Caco-2 (cell line): ENCODE measurements at places on chromosomes 16 and 17.
A peak's percentile ranks its signal among the peaks of the same experiment; 100 is the strongest.

GRCh38 chr17:70622368-70623260 lies 453.3 kb downstream of the KCNJ2 start:
- H3K4me3 ChIP-seq: no peak overlapping the region
- no peak overlapping the region for H3K27ac ChIP-seq
- H3K27me3 ChIP-seq: no peaks in the 10 kb centered on the region
- no peaks in the 10 kb centered on the region for H3K36me3 ChIP-seq
- DNase-seq: peak; percentile 56

- no peak overlapping the region for H3K4me3 ChIP-seq
- no peak for DNase-seq
- no peak overlapping the region for H3K27ac ChIP-seq
- H3K27me3 ChIP-seq: no peaks in the 10 kb centered on the region
Measured at GRCh38 chr17:44417553-44417952, 28.1 kb upstream of the ITGA2B start.

DNA sequence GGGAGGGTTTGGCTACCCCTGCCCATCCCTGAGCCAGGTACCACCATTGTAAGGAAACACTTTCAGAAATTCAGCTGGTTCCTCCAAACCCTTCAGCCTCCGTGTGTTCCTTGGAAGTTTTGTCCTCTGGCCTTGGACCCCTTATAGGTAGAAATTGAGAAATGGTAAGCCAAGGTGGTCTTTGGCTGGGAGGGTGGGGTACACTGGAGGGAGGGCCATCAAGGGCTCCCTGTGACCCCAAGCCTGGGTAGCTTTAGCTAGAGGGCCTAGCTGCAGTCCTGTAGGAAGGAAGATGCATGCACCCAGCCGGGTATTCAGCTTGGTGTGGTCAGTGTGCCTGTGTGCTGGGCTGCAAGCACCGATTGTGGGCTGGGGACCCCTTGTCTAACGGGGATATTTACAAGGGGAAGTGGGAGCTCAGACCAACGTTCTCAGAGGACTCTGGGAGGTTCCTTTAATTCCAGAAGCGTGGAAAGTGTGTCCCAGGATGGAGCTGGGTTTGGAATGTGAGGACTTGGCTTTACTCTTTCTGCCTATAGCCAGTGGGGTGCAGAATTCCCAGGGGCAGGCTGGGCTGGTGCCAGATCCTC lies 6.8 kb downstream of the NAT9 start:
- DNase-seq: no peak
- H3K36me3 ChIP-seq: peaks cover 18% of the 10 kb centered on the region

GRCh38 chr17:13909901-13910519 lies 159.3 kb upstream of the COX10 start:
- no peaks in the 10 kb centered on the region for H3K36me3 ChIP-seq
- H3K4me1 ChIP-seq: no peaks in the 10 kb centered on the region
- DNase-seq: no peak
- no peak overlapping the region for H3K4me3 ChIP-seq
- no peaks in the 10 kb centered on the region for H3K27me3 ChIP-seq

DNA sequence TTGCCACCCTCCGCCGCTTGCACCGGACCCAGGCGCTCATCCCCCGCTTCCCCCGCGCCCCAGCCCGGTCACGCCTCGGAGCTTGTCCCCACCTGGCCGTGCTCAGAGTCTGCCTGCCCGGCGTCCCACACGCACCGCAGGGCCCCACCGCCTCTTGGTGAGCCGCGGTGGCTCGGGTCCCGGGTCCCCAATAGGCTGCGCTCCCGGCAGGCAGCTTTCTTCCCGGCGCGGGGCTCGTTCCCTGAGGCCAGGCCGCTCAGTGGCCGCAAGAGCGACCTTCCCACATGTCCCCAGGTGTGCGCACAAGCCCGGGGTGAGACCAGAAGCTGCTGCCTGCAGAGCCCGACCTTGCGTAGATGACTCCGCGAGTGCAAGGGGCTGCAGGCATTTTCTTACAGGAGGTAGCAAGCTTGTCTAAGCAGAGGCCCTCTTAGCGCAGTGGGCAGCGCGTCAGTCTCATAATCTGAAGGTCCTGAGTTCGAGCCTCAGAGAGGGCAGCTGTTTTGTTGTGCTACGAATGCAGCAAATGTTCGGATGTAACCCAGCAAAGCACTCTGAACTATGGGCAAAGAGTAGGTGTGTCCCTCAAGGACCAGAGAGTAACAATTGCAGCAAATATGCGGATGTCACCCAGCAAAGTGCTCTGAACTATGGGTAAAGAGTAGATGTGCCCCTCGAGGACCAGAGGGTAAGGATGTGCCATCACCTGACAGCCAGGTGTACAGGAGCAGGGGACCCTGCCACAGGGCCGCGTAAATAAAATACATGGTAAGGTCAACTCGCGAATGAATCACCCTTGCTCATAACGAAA lies 15.6 kb downstream of the TLE7 start:
- H3K4me3 ChIP-seq: no peak overlapping the region
- no peaks in the 10 kb centered on the region for H3K36me3 ChIP-seq
- H3K27me3 ChIP-seq: peaks cover 1% of the 10 kb centered on the region
- H3K4me1 ChIP-seq: no peaks in the 10 kb centered on the region

GRCh38 chr17:40485851-40486521 lies 15.4 kb downstream of the TNS4 start:
- peaks cover 10% of the 10 kb centered on the region; the same call in 1 of the 2 replicates for H3K4me1 ChIP-seq
- H3K4me3 ChIP-seq: no peak overlapping the region
- H3K36me3 ChIP-seq: no peaks in the 10 kb centered on the region
- no peak overlapping the region for H3K27ac ChIP-seq
- no peaks in the 10 kb centered on the region for H3K27me3 ChIP-seq

GRCh38 chr16:23406024-23406423 lies 47.0 kb downstream of the COG7 start:
- H3K27me3 ChIP-seq: no peaks in the 10 kb centered on the region
- H3K4me1 ChIP-seq: no peaks in the 10 kb centered on the region
- DNase-seq: no peak
- H3K4me3 ChIP-seq: no peak overlapping the region
- no peaks in the 10 kb centered on the region for H3K36me3 ChIP-seq

DNA sequence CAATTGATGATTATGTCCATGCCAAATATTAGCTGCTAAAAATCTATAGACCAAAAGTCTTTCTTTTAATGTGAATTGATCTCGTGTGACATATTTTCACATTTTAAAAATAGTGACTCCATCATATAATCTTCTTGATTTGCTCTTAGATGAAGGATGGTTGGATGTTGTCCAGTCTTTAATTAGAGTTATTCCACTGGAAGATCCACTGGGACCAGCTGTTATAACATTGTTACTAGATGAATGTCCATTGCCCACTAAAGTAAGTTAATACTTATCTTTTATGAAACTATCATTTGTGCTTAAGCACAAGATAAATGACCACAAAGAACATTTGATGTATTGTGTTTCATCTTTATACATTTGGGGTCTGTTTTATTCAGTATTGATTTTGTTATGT lies 22.8 kb downstream of the RSPRY1 start:
- no peaks in the 10 kb centered on the region for H3K4me1 ChIP-seq
- H3K27me3 ChIP-seq: no peaks in the 10 kb centered on the region
- H3K36me3 ChIP-seq: 0 out of 2 replicates have a peak, but pooled peaks cover 1% of the 10 kb centered on the region
- H3K4me3 ChIP-seq: no peak overlapping the region
- no peak overlapping the region for H3K27ac ChIP-seq

GRCh38 chr17:58339755-58340404 lies 11.3 kb upstream of the TSPOAP1 start:
- DNase-seq: no peak
- no peak overlapping the region for H3K27ac ChIP-seq
- peaks cover 3% of the 10 kb centered on the region for H3K36me3 ChIP-seq
- H3K27me3 ChIP-seq: no peaks in the 10 kb centered on the region

DNA sequence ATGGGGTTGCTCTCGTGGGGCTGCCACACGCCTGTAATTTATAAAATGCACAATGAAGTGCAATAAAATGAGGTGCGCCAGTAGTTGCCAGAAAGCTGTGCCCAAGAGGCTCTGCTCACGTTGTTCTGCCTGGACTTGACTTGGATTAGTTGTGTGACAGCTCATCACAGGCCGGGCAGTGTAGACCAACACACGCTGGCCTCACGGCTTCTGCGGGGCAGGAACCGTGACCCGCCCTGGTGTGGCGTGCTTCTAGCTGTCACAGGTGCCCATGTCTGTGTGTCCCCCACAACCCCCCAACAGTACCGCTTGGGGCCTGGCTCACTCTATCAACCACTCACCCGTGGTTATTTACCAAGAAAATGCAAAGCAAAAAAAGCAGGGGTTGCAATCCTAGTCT lies 112.2 kb upstream of the ZNF750 start:
- no peaks in the 10 kb centered on the region for H3K4me1 ChIP-seq
- no peaks in the 10 kb centered on the region for H3K27me3 ChIP-seq
- no peak overlapping the region for H3K4me3 ChIP-seq
- H3K27ac ChIP-seq: no peak overlapping the region

DNA sequence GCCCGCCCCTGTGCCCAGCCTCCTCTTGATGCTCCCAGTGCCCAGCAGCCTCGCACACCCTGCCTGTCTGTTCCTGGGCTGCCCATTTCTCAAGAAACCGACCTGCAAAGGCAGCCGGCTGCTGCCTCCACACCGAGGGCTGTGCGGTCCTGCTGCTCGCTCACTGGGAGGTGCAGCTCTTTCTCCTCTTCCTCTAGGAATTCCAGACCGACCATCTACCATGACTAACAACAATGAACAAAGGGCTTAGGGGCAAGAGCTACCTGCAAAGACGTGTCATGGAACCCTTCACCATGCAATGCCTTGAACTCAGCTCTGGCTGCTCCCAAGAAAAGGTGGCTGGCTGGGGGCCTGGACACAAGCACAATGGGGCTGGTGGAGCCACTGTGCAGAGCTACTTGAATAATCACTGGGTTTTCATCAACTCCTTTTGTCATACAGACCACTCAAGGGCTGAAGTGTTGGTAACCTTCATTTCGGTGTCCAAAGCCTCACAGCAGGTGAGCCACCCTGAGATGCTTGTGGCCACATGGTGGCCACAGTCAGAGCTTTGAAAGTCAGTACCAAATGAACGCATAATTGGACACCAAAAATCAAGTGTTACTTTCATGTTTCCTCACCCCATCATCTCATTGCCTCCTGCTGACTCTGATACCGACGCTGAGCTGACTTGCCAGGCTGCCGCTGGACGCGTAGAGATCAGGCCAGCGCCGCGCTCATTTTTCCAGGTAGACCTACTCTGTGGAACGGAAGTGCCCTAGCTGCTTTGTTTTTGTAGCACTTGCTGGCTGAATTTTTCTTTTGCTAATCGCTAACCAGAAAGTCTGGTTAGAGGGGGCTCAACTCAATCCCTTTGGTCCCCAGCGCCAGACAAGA lies 19.8 kb downstream of the CYB561 start:
- H3K4me1 ChIP-seq: no peaks in the 10 kb centered on the region
- H3K27me3 ChIP-seq: no peaks in the 10 kb centered on the region
- H3K4me3 ChIP-seq: no peak overlapping the region
- no peak overlapping the region for H3K27ac ChIP-seq
- no peaks in the 10 kb centered on the region for H3K36me3 ChIP-seq

GRCh38 chr17:66542129-66542966 lies 239.9 kb downstream of the PRKCA start:
- H3K4me3 ChIP-seq: no peak overlapping the region
- no peaks in the 10 kb centered on the region for H3K36me3 ChIP-seq
- H3K4me1 ChIP-seq: peaks cover 11% of the 10 kb centered on the region
- H3K27ac ChIP-seq: no peak overlapping the region
- DNase-seq: no peak

GRCh38 chr16:22210285-22210684 lies 4.2 kb downstream of the EEF2K start:
- H3K4me3 ChIP-seq: no peak overlapping the region
- no peak overlapping the region for H3K27ac ChIP-seq
- DNase-seq: no peak
- H3K4me1 ChIP-seq: 0 out of 2 replicates have a peak, but pooled peaks cover 7% of the 10 kb centered on the region

GRCh38 chr17:5715478-5715877 lies 131.2 kb upstream of the NLRP1 start:
- no peaks in the 10 kb centered on the region for H3K36me3 ChIP-seq
- H3K27me3 ChIP-seq: no peaks in the 10 kb centered on the region
- no peak overlapping the region for H3K4me3 ChIP-seq
- H3K4me1 ChIP-seq: no peaks in the 10 kb centered on the region
- no peak for DNase-seq

- peaks cover 5% of the 10 kb centered on the region for H3K36me3 ChIP-seq
- no peaks in the 10 kb centered on the region for H3K27me3 ChIP-seq
- no peak overlapping the region for H3K4me3 ChIP-seq
- H3K27ac ChIP-seq: peak overlapping the region; percentile 6
- peak; percentile 49 for DNase-seq
Measured at GRCh38 chr17:18246880-18247612, 11.5 kb downstream of the FLII start.

DNA sequence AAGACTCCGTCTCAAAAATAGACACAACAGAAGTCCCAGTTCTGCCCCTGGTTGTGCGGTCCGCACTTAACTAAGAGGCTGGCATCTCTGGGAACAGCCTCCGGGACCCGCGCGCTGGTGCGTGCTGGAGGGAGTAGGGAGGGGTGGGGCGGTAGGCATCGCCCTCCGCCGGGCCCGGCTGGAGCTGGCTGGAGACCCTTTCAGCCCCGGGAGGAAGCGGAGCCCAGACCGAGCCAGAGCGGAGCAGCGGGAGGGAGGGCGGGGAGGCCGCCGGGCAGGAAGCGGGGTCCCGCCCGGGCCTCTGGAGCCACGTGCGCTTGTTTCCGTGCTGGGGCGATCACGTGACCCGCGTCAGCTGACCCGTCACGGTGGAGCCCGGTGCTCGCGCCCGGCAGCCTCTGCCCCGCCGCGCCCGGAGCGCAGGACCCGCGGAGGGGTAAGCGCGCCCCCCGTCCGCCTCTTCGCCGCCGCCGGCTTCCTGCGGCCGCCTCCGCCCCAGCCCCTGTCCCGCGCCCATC lies at the start of gene WDR81:
Gene WDR81, plus strand, starts transcription at position 354 of the 518 bp plus-strand sequence. CDS start 256 bp downstream, outside the sequence.
- peaks cover 2% of the 10 kb centered on the region; the same call in 1 of the 2 replicates for H3K36me3 ChIP-seq
- no peaks in the 10 kb centered on the region for H3K27me3 ChIP-seq
- peak; percentile 91 for DNase-seq

GRCh38 chr17:59378675-59379074 lies 47.2 kb downstream of the YPEL2 start:
- no peak overlapping the region for H3K4me3 ChIP-seq
- no peak overlapping the region for H3K27ac ChIP-seq
- no peaks in the 10 kb centered on the region for H3K27me3 ChIP-seq
- peaks cover 12% of the 10 kb centered on the region; the same call in 1 of the 2 replicates for H3K4me1 ChIP-seq

DNA sequence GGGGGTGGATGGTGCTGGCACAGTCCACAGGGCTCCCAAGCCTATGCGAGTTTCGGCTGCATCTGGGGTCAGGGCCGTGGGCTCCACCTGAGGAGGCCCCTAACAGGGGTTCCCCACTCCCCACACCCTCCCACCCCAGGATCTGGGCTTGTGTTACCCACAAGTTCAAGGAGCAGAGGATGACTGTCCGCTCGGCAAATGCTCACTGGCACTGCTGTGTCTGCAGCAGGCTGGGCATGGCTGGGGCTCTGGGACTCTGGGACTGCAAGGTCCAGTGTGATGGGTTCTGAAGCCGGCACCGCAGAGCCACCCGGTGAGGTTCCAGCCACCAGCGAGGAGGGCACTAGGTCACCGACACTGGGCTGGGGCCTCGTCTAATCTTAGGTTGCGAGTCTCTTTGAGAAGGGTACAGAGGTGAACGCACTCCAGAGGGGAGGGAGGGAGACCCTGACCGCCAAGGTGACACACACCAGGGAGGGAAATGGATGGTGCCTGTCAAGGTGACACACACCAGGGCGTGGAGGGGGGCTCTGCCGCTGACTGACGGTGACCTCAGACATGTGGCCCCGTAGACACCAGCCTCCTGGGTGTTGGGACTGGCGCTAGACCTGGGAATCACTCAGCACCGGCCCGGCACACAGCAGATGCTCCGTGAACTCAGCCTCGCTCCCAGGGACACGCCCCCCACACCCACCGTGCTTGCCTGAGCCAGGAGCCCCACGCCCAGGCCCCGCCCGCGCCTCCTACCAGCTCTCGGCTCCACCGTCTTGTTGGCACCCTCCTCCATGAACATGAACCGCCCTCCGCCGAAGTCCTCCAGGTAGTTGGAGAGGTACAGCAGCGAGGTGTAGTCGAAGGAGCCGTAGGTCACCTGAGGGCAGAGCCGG lies 20.5 kb upstream of the HEXD start:
- H3K4me1 ChIP-seq: peaks cover 12% of the 10 kb centered on the region
- no peaks in the 10 kb centered on the region for H3K27me3 ChIP-seq
- DNase-seq: no peak
- no peak overlapping the region for H3K4me3 ChIP-seq
- no peak overlapping the region for H3K27ac ChIP-seq
- H3K36me3 ChIP-seq: peaks cover 1% of the 10 kb centered on the region; the same call in 1 of the 2 replicates
